Motor neuron (in vitro differentiated cells): ENCODE measurements at places on chromosomes 4 and X. TPM values are rescaled to one million over a fixed set of nuclear protein-coding genes. Genes with fewer than 3 reads are reported as not detected.

GRCh38 chr4:73729534-73730165 lies 10.7 kb upstream of the CXCL8 start:
- ATAC-seq: peak; percentile 79

DNA sequence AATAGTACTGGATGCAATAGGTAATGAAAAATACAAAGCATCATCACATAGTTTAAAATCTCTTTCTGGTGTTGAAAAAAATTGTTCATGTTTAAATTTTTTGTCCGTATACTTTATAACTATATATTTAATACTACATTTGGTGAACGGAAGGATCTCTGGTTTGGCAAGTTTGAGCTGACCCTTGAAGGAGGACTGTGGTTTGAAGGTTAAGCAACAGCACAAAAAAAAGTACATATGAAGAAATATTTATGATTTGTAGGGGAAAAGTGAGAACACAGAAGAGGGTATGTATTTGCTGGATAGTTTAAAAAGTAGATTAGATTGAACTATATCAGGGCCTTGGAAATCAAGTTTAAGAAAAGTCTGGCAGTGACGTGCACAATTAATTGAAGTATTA lies 13.3 kb downstream of the SRP72 start:
- ATAC-seq: no peak

Gene GLRB
- total RNA-seq: 10.0 and 11.3 TPM in 2 replicates

DNA sequence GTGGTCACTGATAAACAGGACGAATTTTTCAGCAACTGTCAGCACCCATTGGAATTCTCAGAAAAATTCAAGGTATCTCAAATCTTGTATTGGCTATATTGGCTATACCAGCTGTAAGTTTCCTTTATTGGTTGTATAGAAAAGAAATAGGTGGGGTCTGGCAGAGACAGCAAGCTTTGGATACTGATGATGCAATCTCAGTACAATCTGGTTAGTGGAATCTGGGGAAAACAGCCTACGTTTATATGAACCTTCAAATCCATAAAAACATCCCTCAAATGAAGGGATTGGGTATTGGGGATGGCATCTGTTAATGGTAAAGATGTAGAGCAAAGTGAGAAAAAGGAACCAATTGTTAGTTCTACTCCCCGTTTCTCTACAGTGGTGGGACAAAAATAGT lies 76.4 kb upstream of the MBNL3 start:
- ATAC-seq: no peak

Gene SPANXD
- not detected in 2 replicates for total RNA-seq

GRCh38 chr4:155811083-155811482 lies 52.3 kb downstream of the GUCY1B1 start:
- ATAC-seq: peak; percentile 51

Gene C4orf50
- 0.05 and 0.15 TPM in 2 replicates for total RNA-seq

Gene BCLAF3
- 6.9 and 9.0 TPM in 2 replicates for total RNA-seq

GRCh38 chr4:10571909-10572308 lies 112.7 kb downstream of the CLNK start:
- no peak for ATAC-seq

Gene APLN
- total RNA-seq: 0.15 and 0.21 TPM in 2 replicates

GRCh38 chrX:114210879-114211278 lies 373.0 kb upstream of the HTR2C start:
- no peak for ATAC-seq

Gene PDCL2
- not detected in 2 replicates for total RNA-seq

Gene CSAG1
- total RNA-seq: 1.00 TPM in 1 of 2 replicates, not detected in the other

DNA sequence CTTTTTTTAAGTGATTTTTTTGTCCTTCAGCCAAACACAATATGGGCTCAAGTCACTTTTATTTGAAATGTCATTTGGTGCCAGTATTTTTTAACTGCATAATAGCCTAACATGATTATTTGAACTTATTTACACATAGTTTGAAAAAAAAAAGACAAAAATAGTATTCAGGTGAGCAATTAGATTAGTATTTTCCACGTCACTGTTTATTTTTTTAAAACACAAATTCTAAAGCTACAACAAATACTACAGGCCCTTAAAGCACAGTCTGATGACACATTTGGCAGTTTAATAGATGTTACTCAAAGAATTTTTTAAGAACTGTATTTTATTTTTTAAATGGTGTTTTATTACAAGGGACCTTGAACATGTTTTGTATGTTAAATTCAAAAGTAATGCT lies 62.1 kb downstream of the EDNRA start:
- no peak for ATAC-seq

Gene ADH6
- 0.63 TPM in 1 of 2 replicates, not detected in the other for total RNA-seq

DNA sequence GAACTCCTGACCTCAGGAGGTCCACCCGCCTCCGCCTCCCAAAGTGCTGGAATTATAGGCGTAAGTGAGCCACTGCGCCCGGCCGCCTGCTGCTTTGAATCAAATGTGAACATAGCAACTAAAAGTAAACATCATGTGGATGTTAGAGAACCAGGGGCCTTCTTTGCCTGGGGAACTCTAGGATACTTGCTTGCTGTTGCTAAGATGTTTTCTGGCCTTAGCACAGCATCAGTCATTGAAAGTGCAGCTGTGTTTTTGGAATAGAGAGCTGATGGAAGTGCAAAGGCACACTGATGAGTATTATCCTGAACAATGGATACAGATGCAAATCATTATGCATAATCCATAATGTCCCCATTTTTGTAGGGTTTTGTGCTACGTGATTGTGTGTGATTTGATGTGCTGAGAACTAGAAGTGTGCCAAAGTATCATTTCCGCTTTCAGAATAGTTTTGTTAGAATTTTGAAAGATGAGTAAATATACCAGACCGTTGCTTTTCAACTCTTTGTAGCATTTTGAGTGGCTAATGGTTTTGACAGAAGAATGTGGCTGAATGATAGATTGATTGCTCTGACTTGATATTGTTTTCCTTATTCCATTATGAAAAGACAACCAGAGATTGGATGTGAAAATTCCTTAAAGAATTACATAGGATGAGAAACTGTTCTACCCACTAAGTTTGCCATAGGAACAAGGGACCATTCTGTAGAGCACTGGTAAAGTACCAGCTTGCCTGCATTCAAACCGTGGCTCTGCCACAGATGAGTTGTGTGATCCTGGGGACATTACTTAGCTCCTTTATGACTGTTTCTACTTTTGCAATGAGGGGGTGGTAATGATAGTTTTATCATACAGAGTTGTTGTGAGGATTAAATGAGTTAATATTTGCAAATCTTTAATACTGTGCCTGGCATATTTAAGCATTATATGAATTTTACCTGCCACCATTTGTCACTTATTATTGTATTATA lies 74.7 kb downstream of the REPS2 start:
- no peak for ATAC-seq

DNA sequence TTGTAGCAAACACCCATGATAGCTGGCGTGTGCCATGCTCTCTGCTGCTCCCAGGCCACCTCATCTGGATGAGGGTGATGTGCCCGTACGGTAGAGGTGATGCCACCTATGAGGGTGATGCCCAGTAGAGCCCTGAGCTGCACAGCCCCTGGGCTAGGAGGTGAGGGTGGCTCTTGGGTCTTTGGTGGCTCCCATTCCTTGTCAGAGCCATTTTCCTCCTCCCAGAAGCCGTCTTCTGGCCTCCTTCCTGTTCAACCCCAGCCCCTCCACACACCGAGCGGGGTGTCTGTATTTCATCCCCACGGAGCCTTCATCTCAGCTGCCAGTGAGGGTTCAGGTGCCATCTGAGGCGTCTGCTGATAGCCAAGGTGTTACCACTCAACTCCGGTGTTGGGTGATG lies 12.0 kb upstream of the TNIP2 start:
- ATAC-seq: no peak

Gene GABRQ
- total RNA-seq: 0.39 and 0.43 TPM in 2 replicates

DNA sequence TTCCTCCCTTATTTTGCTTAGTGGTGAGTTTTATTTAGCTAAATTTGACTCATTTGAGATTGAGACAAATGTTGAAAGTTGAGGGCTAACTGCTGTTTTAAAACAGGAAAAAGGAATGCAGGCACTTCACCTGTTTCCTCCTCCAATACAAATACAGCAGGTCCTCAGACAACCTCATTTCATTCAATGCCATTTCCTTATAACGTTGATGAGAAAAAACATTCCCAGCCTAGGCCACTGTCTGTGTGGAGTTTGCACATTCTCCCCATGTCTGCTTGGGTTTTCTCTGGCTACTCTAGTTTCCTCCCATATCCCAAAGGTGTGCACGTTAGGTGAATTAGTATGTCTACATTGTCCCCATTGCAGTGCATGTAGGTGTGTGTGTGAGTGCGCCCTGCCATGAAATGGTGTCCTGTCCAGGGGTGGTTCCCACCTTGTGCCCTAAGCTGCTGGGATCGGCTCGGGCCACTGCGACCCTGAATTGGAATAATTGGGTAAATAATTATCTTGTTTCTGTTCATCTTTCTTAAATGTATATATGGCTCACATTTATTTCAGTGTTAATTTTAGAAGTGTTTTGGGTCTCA lies 21.9 kb downstream of the SMAD1 start:
- ATAC-seq: no peak

Gene ZNF732
- 0.06 and 0.22 TPM in 2 replicates for total RNA-seq

Gene TMEM150C
- 9.4 and 9.7 TPM in 2 replicates for total RNA-seq

- no peak for ATAC-seq
Measured at GRCh38 chr4:24564488-24564887, 19.9 kb downstream of the DHX15 start.

DNA sequence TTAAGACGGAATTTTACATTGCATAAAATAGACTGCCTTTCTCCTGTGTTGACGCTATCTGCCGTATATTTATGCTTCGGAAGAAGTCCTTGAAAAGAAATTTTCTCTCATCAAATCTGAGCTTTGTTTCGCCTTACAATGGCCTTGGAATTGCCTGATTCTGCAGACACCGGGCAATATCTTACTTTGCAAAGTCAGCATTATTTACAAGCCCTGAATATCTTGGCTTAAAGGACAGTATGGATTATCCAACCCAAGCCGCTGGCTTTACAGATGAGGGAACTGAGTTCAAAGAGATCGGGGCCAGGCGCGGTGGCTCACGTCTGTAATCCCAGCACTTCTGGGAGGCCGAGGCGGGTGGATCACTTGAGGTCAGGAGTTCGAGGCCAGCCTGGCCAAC lies 1.1 kb upstream of the MANBA start:
- ATAC-seq: no peak

DNA sequence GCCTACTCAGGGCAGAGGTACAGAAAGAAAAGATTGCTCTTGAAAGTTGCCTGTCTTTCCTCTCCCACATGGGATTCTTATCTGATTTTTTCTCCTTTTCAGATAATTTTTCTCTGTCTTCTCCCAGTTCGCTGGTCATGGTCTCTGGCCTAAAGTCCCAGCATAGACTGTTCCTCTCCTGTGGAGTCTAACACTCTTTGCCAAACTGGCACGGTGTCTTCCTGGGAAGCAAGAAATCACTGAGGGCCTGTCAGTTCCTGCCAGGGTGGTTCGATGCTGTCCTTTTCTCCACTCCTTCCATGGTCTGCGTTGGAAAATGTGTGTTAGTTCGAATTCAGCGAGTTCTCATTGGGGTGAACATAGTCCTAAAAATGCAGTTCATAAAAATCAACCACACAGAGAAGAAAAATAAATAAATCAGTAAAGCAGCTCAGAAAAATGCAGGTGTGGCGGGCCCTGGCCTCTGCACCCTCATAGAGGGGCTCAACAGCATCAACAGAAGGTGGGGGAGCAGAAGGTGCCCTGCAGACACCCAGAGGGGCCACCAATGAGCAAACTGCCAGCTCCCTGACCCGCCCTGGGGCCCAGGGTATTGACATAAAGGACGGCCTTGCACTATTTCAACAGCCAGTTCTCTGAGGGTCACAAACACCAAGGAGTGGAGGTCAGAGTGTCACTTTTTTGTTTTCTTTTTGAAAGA lies 2.1 kb downstream of the RGN start:
- ATAC-seq: no peak

DNA sequence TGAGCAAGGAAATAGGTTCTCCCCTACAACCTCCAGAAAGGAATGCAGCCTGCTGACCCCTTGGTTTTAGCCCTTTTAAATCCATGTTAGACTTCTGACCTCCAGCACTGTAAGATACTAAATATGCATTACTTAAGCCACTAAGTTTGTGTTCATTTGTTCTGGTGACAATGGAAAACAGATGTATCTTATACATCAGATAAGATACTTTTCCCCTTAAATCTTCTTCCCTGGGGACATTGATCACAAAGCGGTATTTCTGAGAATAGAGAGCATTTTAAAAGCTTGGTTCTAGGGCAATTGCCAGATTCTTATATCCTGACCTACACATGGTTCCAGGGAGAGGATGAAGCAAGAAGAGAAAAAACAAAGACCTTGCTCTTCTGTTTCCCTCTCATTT lies 6.5 kb upstream of the TMEM184C start:
- ATAC-seq: no peak

Gene PDZD4
- 0.30 and 0.38 TPM in 2 replicates for total RNA-seq

DNA sequence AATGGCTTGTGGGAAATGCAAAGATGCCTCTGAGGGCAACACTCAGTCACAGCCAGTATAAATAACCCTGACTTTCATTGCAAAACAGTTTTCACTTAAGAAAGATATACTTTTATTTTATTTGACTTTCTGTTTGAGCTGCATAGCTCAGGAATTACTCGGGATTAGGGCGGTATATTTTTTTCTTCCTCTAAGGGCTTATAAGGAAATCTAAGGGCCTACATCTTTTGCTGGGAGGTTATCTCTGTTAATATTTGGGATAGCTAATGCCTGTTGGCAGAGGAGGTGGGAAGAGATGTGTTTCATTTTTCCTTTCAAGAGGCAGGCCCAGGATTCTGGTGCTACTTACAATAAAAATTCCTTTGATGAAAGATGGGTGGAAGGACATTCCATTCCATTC lies 28.8 kb upstream of the EGFL6 start:
- ATAC-seq: no peak

Gene CSN3
- total RNA-seq: not detected in 2 replicates

GRCh38 chr4:98692411-98692810 lies 34.0 kb upstream of the TSPAN5 start:
- ATAC-seq: no peak

- no peak for ATAC-seq
Measured at GRCh38 chr4:153081006-153081580, 123.2 kb upstream of the TRIM2 start.

- no peak for ATAC-seq
Measured at GRCh38 chr4:87326460-87326859, 3.8 kb upstream of the HSD17B13 start.

- ATAC-seq: no peak
Measured at GRCh38 chr4:26003056-26003455, 89.0 kb downstream of the SMIM20 start.

Gene GPR50
- 0.14 TPM in 1 of 2 replicates, not detected in the other for total RNA-seq

GRCh38 chr4:133147286-133147821 lies 1.7 kb upstream of the PCDH10 start:
- no peak for ATAC-seq

Gene TIGD4
- total RNA-seq: 3.2 and 3.3 TPM in 2 replicates

GRCh38 chr4:112855058-112855457 lies 194.4 kb upstream of the ANK2 start:
- ATAC-seq: peak; percentile 30

DNA sequence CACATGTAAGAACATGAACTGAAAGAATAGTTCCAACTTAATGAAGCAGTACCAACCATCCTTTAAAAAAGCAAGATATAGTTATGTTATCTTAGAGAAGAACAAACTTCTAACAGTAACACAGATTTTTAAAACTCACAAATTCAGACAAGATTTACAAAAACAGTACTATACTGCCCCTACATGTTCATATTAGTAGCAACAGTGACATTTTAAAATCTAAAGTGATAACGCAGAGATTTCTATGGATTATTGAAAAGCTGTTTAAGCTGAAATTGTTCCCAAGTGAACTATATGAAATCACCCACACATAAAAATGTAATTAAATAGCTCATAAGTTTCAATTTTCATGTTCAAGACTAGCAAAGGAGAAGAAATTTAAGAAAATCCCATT lies 166.0 kb downstream of the FBXW7 start:
- peak; percentile 25 for ATAC-seq

Gene PARM1
- total RNA-seq: 0.19 and 0.21 TPM in 2 replicates

Gene SH2D1A
- total RNA-seq: not detected in 2 replicates

Gene PPEF2
- 0.19 TPM in 1 of 2 replicates, not detected in the other for total RNA-seq
